Activated CD8-positive, alpha-beta memory T cell treated with anti-CD3 and anti-CD28 coated beads for 48 hours (primary cell): ENCODE measurements at places on chromosomes 5 and 9.
A peak's percentile ranks its signal among the peaks of the same experiment; 100 is the strongest.

DNA sequence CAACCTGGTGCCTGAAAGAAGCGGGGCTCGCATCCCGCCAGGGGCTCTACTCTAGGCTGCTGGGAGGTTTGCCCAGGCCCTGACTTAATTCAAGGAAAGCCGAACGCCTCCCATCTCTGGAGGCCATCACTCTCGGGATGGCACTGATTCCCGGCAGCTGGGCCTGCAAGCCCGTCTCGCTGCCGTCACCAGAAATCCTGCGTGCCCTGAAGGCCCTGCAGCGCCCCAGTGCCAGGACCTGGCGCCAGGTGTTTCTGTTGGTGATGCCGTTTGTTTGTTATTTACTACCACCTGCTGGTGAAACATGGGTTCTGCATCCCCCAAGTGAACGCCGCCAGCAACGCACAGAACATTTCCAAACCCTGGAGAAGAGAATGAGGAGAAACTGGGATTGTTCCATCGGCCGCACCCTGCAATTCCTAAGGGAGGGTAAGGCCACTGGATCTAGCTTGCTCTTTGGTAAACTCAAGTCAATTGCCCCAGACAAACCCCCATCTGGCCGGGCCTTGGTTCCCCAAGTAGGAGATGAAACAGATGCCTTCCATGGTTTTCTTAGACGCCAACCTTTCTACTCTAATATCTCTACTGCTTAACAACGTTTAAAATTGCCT is 77.9 kb downstream of the AK8 start:
- DNase-seq: peak; percentile 27

DNA sequence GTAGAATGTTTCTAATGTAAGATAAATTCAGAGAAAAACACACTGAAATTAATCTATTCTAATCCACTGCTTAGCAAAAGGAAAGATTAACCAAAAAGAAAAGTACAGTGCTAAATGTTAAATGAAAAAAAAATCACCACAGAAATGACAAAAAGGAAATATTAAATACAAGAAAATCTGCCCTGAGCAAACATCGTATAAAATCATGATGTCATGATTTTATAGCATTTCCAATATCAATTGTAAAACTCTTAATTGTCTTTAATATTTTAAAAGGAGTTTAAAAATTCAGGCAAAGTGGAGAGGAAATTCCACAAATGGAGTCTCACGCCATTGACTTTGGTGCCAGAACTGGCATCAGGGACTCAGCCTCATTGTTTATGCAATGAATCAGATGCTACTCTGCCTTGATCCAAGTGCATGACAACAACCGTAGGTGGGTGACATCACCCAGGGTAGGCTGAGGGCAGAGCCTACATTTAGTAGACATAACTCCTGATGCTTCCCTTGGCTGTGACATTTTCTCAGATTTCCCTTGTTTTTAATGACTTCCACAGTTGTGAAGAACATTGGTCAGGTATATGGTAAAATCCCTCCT is 696.8 kb downstream of the SEMA5A start:
- DNase-seq: no peak

DNA sequence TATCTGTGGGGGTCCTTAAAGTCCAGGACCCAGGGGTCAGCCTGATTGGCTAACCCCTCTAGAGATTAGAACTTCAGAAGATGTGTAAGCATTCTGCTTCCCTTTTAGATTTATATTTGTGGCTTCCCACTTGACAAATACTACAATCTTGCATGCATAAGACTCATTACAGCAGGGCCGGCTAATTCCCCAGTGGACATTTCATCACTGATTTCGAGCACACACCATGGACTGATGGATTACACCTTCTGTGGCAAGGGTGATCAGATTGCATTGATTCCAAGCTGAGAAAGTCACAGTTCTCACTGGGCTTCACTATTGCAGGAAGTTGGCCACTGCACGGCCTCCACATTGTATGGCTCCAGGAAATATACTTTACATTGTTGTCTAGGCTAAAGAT is 65.8 kb upstream of the DAPK1 start:
- no peak for DNase-seq

- DNase-seq: no peak
Measured at GRCh38 chr9:90552317-90552716, 90.3 kb downstream of the DIRAS2 start.

DNA sequence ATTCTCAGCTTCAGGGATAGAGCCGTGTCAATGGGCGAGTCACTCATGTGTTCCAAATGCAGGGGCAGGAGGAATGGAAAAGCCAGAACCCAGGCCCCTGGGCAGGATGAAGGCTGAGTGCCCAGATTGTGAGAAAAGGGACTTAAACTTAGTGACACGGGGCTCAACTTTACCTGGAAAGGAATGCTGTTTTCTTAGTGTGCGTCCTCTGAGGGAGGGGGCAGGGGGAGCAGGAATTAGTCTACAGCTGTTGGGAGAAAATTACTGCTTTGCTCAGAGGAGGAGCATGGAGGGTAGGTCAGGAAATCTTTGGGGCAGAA is 14.6 kb downstream of the HK3 start:
- no peak for DNase-seq

DNA sequence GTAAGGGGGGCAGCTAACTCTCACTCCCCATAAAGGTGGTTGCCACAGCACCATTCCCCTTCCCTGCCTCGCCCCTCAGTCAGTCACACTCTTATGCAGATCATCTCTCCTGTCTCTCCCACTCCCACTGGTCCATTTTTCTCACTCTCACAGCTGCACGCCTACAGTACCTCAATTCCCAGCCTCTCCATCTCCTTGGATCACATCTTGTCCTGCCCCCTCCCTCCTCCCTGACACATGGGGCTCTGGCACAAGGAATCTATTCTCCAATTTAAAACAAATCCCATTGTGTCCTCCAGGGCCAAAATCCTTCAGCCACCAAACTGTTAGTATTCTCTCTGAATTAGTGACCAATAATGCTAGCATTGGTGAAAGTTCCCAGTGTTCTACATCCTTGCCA is 114.4 kb downstream of the AUH start:
- DNase-seq: no peak

- DNase-seq: no peak
Measured at GRCh38 chr5:123929055-123929474, 417.1 kb downstream of the CSNK1G3 start.

DNA sequence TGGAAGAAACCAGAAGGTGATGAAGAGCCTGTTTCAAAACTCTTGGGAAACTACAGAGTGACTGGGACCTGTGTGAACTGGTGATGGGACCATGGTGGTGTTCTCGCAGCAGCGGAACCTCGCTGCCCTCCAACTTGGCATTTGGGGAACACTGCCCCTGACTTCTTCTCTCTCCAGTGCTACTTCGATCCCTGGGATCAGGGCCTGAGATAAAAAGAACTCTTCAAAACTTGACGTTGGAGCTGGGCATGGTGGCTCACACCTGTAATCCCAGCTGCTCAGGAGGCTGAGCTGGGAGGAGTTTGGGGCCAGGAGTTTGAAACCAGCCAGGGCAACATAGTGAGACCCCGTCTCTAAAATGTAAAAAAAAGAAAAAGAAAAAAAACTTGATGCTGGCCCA is 18.1 kb downstream of the PITX1 start:
- DNase-seq: no peak
